ENCODE measurements at places on chromosomes 1 and 21.

- no peak for DNase-seq
Observed at GRCh38 chr1:42891465-42892138, 45.2 kb downstream of the ZNF691 start.

- no peak for DNase-seq
Observed at GRCh38 chr1:2494323-2494693, 18.2 kb downstream of the PLCH2 start.

DNA sequence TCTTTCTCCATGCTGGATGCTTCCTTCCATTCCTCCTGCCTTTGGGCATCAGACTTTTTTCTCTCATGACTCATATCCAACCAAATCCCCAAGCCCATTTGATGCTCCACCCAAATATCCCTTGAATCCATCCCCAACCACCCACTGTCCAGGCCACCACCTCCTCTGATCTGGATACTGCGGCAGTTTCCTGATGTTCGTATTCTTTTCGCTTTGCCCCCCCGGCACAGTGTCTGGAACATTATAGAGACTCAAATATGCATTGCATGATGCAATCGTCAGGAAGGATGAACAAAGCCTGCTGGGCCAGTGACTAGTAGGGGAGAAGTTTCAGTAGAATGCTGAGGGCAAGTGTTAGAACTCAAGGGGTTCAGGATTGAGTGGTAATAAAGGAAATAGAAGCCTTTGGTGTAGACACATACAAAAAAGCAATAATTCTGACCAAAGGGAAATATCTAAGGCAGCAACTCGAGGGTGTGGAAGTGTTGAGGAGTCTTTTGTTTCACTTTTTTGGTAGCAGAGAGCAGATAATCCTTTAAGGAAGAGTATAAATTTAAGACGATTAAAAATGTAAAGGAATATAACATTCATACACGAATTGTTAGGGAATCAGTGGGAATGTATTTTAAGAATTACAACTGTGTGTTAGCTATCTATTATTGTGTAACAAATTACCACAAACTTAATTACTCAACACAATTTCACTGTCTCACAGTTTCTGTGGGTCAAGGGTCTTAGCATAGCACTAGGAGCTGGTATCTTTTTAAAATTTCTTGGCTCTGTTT, 7.5 kb downstream of the S100A11 start:
- DNase-seq: peak; percentile 51

GRCh38 chr21:26097475-26097874, 73.1 kb downstream of the APP start:
- DNase-seq: no peak

DNA sequence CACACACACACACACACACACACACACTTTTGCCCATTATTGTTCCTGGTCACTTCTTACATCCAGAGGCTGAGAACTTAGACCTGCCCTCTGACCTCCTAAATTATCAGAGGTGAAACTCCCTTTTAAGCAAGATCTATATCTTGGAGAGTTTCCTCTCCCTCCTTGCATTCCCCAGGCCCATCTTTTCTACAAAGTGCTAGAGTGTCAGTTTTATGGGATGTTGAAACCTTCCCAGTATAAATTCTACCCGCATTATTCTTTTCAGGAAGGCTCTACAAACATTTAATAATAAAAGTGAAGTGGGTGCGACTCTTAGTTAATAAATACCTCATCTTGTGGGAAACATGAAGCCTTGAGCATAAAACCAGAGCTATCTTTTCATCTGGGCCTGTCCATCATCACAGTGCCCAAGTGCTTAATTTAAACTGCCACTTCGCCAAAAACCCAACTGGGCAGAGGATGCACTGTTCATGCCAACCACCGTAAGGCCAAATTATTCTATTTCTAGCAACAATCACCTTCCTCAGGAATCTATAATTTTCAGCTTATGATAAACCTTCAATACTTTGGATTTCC, 458.2 kb upstream of the RUNX1 start:
- no peak for DNase-seq

- DNase-seq: no peak
Observed at GRCh38 chr21:23743821-23744220, 1863.5 kb downstream of the MRPL39 start.

DNA sequence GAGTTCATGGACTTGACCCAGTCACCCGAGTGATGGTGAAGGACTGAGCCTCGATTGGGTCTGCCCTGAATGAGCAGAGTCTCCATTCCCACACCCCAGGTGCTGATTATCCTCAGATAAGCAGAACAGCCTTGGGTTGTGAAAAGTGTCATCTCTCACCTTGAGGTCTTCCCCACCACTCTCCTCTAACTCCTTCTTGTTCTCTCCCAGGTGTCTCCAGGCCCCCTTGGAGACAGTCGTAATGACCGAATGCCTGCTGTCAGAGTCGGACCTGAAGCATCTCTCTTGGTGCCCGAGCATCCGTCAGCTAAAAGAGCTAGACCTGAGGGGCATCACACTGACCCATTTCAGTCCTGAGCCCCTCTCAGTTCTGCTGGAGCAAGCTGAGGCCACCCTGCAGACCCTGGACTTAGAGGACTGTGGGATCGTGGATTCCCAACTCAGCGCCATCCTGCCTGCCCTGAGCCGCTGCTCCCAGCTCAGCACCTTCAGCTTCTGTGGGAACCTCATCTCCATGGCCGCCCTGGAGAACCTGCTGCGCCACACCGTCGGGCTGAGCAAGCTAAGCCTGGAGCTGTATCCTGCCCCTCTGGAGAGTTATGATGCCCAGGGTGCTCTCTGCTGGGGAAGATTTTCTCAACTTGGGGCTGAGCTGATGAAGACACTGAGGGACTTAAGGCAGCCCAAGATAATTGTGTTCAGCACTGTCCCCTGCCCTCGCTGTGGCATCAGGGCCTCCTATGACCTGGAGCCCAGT, 3.4 kb downstream of the PRAMEF12 start:
- no peak for DNase-seq
